ENCODE measurements at places on chromosomes 7 and 10.

DNA sequence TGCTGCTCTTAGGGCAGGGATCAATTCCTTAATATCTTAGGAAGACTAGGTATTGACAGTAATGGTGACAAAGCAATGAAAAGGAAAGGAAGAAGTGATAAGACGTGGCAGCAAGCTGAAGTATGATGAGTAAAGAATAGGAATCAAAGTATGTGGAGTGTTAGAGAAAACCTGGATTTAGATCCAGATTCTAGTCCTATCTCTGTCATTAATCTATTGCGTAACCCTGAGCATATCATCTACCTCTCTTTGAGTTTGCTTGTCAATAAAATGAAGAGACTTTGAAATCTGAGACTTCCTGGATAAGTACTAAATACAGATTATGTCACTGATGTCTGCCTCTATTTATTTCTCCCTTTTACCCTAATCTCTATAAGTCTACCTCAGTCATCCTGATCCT, 89.2 kb downstream of the PTEN start:
- DNase-seq = no peak

DNA sequence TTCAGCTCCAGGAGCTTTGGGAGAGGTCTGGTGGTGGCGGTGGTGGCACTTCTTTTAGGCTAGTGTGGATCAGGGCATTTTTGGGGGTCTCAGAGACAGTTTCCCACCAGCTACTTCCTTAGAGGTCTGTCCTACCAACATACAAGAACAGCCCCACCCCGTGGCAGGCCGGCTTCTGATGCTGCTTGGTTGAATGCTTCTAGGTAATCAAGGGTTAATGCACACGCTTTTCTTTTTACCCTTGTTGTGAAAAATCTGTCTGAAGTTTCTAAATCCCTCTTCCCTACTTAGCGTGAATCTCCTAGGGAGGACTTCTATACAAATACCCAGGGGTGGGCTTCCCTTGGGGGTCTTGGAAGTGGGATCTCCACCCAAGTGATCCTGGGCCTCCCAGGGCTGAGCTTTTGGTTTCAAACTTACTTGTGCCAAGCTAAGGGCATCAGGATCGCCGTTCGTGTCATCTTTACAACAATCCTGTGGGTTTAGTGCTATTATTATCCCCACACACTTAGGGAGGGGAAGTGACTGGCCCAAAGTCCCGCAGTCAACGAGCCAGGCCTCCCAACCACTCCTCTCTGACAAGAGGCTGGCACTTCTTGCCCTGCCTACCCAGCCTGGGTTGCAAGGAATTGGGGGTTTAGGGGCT, 1.7 kb downstream of the SH2B2 start:
- no peak for DNase-seq

DNA sequence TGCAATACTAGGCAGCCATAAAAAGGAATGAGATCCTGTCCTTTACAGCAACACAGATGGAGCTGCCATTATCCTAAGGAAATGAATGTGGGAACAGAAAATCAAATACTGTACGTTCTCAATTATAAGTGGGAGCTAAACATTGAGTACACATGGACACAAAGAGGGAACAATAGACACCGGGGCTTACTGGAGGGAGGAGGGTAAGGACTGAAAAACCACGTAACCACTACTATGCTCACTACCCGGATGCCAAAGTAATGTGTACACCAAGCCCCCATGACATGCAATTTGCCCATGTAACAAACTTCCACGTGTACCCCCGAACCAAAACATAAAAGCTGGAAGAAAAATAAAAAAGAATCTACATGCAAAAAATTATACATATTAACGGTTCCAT, 587.0 kb downstream of the PARD3 start:
- DNase-seq = no peak

- no peak for DNase-seq
These were observed 41.9 kb upstream of the ASL start for GRCh38 chr7:66033471-66034385.

DNA sequence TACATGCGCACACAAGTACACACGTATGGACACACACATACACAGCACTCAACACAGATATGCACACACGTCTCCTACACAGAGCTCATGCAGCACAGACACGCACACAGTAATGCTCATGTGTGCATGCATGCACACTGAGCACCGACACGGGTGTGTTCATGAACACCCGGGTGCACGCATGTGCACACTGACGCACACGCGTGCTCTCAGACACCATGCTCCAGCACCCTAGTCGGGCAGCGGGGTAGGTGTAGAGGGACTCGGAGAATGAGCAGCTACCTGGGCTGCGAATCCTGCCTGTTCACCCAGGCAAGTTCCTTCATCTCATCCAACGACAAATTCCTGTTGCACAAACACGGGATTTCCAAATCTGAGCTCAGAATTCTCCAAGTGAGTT, 184.7 kb downstream of the MAD1L1 start:
- DNase-seq = no peak

GRCh38 chr7:22154143-22154529, 202.8 kb downstream of the RAPGEF5 start:
- no peak for DNase-seq

DNA sequence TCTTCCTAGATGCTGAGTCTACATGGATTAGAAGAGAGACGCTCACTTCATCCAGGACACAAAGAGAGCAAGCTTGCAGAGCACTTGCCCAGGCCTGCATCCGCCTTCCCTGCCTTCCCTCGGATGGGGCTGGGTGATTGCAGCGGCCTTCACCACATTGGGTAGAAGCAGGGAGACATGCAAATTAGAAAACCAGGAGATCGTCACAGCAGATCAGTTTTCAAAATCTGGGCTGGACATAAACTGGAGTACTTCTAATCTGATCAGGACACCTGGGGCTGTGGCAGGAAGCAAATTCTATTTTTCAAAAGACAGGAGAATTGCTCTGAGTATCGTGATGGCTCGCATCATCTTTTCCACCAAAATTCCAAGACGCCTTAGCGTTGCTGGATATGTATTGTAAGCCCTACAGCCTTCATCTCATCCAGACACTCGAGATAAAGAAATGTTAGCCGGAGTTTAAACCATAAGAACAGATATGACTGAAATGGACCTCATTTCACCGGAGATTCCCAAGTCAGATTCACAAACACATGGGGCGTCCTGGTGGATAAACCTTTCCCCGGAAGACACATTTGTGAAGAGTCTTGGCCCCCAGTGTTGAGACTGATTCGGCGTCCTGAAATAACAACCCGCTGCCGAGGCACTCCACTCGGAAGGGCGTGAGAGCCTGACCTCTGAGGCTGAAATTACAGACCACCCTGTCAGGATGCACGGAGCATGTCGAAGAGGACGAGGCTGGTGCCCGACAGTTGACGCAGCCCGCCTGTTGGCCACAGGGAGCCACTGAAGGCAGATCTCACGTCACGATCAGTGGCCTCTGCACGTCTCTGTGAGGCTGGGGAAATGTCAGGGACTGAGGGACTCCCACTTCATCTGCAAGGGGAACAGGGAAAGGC, 91.2 kb upstream of the PARD3 start:
- DNase-seq = no peak

GRCh38 chr7:131359136-131359776, 31.6 kb downstream of the MKLN1 start:
- no peak for DNase-seq

GRCh38 chr7:108684629-108685028, 115.0 kb downstream of the DNAJB9 start:
- no peak for DNase-seq

DNA sequence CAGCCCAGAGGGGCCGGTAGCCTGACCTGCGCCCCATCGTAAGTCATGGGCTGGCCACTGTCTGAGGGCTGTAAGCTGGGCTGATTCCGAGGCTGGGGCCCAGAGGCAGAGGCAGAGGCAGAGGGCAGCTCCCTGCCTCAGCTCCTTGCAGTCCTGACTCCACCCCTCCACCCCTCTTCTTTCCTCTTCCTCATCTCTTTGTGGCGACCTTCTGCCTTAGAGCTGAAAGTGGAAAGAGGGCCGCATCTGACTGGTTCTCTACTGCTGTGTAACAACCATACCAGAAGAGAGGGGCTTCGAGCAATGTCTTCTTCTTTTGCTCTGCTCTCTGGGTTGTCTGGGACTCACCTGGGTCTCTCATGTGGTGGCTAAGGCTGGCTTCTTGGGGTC, 179.1 kb downstream of the RPS24 start:
- no peak for DNase-seq

- DNase-seq = no peak
These were observed 7.9 kb downstream of the GPRIN2 start for GRCh38 chr10:46548498-46549090.

DNA sequence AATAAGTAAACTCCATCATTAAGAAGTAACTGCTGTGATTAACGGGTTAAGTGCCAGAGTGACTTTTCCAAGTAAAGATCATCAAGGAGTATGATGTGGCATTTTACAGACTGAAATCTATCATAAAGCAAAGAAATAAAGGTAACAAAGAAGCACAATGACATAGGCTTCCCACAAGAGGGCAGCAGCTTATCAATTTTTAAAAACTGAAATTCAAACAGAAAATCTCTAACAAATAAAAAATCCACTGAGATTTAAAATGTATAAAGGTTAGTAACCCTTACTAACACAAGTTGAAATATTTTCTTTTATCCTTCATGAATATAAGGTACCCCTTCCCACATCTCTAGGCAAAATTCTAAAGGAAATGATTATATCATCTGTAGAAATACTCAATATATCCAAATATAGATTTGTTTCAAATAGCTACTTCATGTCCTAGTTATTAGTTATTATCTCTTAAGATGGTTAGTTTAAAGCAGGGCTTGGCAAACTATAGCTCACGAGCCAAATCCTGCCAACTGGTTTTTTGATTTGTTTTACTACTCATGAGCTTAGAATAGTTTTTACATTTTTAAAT, 29.2 kb downstream of the FAM3C start:
- no peak for DNase-seq

GRCh38 chr7:128121711-128122530, 90.7 kb upstream of the LRRC4 start:
- no peak for DNase-seq

DNA sequence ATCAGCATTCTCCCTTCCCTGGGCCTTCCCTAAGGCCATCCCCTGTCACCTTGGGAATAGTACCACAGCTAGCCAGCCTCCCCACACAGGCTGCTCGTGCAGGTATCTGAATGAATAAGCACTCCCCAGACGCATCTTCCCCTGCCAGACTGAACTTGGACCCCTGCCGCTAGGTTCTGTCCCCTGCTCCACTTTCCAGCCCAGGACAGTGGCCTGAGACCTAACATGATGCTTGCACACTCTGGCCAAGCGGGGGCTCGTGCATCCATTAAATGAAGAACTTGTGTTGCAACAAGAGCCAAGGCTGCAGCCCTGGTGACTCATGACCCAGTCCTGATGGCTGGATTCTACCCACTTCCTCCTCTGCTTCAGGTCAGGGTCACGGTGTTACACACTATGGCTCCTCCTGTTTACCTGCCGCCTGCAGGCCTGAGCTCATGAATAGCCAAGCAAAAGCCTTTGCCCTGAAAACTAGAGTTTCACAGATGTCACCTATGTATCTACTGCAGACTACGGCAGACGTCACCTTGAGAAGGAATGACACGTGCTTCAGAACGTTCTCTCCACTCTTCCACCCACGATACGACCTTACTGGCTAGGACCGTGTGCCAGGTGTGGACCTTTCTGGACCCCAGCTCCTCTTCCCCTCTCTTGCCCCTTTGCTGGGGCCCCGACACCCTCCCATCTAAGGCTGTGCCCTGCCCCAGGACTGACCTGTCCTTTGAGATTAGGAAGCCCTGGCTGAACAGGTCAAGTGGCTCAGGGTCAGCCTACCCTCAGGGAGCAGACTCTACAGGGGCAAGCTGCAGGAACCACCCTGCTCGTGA, 6.5 kb downstream of the ASB13 start:
- DNase-seq = no peak
